ENCODE measurements at places on chromosomes 5 and 9.
A peak's percentile ranks its signal among the peaks of the same experiment; 100 is the strongest.

DNA sequence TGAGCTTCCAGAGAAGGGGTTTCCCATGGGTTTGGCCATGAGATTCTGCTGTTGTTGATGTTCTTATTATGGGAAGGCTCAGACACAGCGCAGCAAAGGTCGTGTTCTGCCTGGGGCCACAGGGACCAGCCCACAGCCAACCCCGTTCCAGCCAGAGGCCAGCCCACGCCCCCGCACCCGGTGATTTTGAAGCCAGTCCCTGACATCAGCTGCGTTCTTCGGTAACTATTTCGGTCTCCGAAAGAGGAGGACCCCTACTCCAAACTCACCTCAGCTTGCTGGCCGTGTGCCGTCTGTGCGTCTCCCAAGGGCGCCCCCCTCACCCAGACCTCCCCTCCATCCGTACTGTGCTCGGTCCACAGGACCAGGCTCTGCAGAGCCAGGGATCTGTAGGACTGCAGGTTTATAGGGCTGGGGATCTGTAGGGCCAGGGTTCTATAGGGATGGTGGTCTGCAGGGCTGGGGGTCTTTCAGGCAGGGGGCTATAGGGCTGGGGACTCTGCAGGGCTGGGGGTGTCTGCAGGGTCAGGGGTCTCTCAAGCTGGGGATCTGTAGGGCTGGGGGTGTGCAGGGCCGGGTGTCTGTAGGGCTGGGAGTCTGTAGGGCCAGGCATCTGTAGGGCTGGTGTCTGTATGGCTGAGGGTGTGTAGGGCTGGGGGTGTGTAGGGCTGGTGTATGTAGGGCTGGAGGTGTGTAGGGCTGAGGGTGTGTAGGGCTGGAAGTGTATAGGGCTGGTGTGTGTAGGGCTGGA lies 11.8 kb downstream of the COL5A1 start:
- no peak for DNase-seq

- no peak for DNase-seq
Measured at GRCh38 chr5:176810687-176811501, 535 bp downstream of the UNC5A start.

- no peak for DNase-seq
Measured at GRCh38 chr5:13945271-13945670, 783 bp upstream of the DNAH5 start.

DNA sequence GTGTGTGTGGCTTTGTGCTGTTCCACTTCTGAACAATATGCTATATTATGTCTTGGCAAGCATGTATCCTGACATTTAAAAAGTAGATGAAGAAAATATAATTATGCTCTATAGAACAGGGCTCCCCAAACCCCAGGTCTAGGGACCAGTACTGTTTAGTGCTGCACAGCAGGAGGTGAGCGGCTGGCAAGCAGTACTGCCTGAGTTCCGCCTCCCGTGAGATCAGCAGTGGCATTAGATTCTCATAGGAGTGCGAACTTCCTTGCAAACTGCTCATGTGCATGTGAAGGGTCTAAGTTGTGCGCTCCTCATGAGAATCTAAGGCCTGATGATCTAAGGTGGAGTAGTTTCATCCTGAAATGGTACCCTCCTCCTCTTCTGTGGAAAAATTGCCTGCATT lies 979.1 kb upstream of the CTNND2 start:
- DNase-seq, result no peak

DNA sequence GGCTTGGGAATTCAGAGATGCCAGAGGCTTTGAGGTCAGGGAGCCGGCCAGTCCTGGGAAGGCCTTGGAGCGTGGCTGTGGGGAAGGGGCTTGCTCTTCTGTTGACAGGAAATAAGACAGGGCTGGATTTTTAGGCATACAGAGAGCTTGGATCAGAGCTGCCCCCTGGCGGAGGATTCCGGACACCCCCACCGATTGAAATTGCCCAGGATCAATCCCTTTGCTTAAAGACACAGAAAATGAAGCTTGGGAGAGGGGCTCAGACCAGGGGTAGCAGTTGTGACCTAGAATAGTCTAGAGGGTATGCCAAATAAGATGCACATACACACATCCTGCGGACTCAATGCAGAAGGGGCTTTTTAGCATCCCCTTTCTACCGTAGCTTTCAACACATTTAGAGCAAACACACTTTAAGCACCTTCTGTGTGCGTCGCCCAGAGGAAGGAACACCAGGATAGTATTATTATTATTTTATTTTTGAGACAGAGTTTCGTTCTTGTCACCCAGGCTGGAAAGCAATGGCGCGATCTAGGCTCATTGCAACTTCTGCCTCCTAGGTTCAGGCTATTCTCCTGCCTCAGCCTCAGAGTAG lies 1.7 kb upstream of the NTMT1 start:
- peak; percentile 78 for DNase-seq

- DNase-seq, result peak; percentile 26
Measured at GRCh38 chr5:65066387-65067146, 297.8 kb downstream of the CWC27 start.

DNA sequence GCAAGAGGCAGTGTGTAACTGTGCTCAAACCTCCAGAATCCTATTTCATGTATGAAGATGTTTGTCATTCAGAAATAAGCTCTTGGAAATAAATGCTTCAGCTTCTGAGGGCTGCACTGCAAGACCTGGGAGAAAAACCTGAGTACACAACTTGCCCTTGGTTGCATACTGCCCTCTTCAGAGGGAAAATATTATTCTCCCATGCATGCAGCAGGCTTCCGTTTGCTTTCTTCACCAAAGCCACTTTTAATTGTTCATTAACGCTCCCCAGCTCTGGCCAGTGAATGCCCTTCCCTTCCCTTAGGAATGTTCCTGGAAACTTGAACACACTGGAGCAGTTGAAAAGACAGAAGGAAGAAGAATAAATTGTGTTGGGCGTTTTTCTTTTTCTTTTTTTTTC lies 2.5 kb upstream of the WHRN start:
- DNase-seq, result peak; percentile 56

GRCh38 chr5:132639706-132640130 lies 18.3 kb upstream of the IL13 start:
- DNase-seq, result peak; percentile 44

- no peak for DNase-seq
Measured at GRCh38 chr5:95731571-95732554, 727 bp downstream of the RHOBTB3 start.

DNA sequence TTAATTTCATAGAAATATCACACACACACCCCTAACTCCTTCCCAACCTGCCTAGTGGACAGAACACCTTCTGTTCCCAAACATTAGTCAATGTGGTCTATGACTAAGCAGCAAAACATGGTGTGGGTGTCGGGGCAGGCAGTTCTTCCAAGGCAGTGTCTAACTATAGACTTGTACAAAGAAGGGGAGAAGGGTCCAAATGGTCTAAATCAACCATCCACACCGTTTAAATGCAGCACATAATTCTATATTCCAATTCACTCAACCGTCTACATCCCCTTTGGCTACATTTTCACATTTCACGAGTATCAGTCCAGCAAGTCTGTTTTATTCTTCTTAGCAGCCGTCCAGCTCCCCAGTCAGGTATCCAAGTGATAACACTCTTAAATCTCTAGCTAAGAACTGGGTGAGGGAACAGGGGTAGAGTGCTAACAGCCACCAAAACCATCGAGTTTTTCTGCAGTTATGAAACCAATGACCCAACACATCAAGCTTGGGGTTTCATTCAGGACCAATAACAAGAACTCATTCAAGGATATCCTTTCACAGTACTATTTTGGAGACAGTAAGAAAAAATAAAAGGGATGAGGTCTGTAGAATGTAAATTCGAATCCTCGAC lies 3.3 kb downstream of the ZNF608 start:
- no peak for DNase-seq

DNA sequence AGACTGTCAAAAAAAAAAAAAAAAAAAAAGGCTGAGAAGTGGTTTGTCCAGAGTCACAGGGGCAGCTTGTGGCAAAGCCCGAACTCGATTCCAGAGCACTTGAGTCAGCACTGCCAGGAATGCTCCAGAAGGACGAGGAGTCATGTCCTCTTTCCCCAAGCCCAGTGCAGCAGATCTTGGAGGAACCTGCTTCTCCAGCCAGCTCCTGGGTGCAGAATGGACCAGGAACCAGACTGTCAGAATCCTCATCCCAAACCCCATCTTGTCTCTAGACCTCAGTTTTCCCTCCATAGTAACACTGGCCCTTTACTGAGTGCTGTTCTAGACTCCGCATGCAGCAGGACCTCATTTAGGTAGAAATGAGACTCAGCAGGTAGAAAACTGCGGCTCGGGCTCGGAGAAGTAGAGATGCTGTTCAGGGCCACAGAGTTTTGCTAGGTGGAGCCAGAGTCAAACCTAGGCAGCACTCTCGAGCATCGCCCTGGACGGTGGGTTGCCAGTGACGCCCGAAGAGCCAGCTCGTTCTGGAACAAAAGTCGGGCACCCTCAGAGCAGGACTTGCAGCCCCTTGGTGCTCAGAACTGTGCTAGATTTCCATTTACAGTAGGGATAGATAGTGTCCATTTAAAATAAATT lies 15.4 kb downstream of the CD74 start:
- DNase-seq, result no peak

GRCh38 chr5:73977146-73977545 lies 351.1 kb downstream of the ARHGEF28 start:
- DNase-seq, result no peak

DNA sequence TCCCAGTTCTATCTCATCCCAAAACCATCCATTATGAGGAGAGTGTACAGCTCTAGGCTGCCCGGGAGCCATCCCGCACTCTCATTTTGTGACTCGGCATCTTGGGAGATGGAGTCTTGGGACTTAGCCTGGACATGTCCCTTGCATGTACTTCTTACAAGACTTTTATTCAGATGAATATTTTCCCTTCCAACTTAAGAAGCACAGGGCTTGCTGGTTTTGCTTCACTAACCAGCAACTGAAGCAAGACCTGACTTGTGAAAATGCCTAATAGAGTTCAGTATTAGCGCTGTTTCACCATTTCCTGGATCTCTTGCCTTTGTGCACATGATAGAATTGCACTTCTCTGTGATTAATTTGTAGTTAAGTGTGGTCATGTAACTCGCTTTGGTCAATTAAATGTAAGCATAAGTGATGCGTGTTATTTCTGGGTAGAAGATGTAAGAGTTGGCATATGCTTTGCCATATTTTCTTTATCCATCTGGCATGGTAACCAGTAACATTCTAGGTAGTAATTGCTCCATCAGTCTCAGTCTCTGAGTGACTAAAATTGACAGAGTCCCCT lies 55.8 kb downstream of the PDCD1LG2 start:
- no peak for DNase-seq

DNA sequence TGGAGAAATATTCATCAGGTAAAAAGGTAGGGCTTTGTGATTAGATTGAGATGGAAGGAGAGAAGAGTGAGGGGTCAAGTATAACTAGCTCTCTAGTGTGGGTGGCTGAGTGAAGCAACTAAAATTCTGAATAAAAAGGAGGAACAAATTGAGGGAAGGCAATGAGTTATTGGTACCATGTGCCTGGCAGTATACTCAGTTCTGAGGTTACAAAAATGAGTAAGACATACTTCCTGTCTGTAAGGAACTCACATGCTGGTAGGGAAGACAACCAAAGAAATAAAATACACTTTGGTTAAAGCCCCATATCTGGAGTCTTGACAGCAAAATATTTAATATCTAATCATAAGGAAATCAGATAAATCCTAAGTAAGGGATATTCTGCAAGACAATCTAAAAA lies 476.8 kb upstream of the C9orf72 start:
- DNase-seq, result no peak

- no peak for DNase-seq
Measured at GRCh38 chr5:90479611-90480385, 5.1 kb downstream of the POLR3G start.
